ENCODE measurements at places on chromosomes 4 and X.
A peak's percentile ranks its signal among the peaks of the same experiment; 100 is the strongest.

DNA sequence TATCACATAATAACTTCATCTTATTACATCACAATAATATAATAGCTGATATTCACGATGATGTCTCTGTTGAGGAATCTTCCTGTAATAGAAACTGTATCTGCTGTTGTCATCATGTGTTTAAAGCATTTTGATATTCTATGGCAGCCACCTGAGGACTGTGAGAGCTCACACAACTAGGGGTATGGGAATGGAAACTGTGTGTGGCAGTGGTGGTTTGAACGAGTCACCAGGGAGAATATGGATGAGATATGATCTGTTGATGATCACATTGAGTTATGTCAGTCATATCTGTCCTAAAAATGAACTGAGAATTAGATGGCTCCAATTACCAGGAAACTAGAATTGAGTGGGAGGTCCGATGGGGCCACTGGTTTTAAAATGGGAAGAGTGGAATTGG lies 169.6 kb downstream of the MID1IP1 start:
- no peak for DNase-seq

DNA sequence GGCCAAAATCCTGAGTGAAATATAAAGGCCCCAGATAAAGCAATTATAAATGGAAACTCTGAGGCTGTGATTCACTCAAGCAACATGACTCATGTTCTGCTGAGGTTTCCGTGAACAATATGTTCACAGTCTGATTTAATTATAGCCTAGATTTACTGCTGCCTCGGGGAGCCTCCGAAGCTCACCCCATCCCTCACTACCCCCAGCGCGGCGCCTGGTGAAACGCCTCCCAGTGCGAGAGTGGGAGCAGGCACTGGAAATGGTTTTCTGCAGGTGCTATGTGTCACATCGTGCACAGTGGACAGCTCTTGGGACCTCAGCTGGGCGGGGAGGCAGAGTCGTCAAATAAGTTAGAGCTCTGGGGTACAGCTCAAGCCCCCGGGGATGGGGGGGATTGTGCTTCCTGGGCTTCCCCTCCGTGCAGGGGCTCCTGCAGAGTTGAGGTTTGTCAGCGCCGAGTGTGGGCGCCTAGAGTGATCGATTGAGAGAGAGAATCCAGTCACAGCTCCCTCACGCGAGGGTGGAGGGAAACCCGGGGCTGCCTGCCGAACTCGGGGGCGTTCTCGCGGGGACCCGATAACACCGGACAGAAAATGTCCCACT lies 110.6 kb downstream of the PHKA2 start:
- DNase-seq, result no peak

GRCh38 chr4:172815499-172816164 lies 353.0 kb upstream of the GALNT7 start:
- DNase-seq, result no peak

DNA sequence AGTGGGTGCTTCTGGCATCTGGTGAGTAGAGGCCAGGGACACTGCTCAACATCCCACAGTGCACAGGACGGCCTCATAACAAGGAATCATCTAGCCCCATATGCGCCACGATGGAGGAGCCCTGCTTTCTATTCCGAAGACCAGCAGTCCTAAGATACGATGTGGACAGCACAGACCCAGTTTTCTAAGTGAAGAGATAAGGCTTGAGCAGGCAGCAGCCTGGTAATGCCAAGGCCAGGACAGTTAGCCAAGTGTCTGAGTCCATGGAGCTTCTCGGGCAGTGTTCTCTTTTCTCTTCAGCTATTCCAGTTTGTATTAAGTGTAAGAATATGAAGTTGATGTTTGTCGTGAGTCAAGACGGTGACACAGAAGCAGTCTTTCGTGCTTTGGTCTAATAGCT lies 112.7 kb downstream of the TBL1X start:
- DNase-seq, result no peak

DNA sequence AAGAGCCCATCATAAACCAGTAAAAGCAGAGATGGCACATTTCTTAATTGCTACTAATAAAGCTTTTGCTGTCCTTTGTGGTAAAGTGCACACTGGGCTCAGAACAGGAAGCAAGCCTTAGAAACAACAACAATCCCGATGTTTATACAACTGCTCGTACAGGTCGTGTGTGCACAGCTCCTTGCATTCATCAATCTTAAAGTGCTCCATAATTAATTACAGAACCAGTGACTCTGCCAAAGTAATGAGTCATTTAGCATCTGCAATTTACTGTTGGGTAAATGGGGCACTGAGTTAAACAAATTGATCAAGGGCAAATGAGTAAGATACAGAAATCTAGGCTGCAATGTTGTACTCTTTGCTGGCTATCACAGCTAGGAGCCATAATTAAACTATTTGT lies 61.3 kb upstream of the TXK start:
- no peak for DNase-seq

DNA sequence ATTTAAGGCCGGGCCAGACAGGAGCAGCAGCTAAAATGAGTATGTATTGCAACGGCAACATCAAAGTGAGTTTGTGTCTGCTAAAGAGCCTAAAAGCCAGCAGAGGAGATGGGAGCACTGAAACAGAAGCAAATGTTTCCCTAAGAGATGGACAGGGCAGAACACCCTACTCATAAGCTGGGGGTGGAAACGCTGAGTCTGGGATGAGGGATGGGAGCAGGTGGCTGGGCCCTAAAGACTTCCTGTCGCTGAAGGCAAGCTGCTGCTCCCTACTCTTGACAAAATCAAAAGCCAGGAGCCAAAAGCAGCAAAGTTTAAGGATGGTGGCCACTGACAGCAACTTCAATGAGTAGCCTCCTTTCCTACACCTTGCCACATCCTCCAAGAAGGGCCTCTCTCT lies 40.6 kb upstream of the NAP1L5 start:
- no peak for DNase-seq

DNA sequence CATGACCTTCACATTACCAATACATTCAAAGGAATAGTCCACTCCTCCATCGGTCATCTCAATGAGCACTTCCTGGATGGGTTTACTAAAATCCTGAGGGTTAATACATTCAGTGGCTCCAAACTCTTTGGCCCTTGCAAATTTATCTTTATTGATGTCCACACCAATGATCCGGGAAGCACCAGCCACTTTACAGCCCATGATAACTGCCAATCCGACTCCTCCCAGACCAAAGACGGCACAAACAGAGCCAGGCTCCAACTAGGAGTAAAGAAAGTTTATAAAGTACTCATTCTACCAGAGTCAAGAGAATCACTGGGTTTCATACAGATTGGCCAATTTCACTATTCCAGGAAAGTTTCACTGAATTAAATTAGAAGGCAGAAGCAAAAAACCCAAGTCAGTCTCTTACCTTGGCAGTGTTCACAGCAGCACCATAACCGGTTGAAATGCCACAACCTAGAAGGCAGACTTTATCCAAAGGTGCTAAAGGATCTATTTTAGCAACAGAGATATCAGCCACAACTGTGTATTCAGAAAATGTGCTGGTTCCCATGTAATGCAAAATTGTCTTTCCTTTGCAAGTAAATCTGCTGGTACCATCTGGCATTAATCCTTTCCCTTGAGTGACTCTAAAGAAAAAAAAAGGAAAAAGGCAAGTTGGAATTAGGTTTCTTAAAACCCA lies 12.2 kb downstream of the ADH5 start:
- DNase-seq, result no peak

- no peak for DNase-seq
Measured at GRCh38 chr4:146004730-146005129, 66.1 kb upstream of the ZNF827 start.

DNA sequence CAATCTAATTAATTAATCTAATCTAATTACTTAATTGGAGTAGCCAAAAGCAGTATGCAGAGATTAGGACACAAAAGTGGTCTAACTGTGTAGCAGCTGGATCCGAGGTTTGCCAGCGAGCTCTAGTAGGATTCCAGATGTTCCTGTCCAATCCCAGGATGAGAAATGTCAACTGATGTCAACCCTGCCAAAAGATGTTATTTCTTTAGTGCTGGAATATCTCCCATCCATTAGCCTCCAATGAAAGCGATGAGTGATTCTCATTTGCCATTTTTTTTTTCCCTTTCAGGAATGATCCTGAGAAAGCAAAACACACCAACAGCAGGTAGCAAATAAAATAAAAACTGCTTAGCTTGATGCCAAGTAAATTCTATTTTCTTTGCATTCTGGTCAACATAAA lies 372.9 kb downstream of the STIM2 start:
- no peak for DNase-seq

- DNase-seq, result peak; percentile 92
Measured at GRCh38 chr4:148441986-148442831, at the start of gene NR3C2. Gene NR3C2, minus strand, starts transcription at chr4:148442414.

GRCh38 chr4:153790962-153791551 lies 2.2 kb upstream of the SFRP2 start:
- DNase-seq, result no peak

- DNase-seq, result no peak
Measured at GRCh38 chrX:7586126-7586525, 256.8 kb upstream of the VCX start.

DNA sequence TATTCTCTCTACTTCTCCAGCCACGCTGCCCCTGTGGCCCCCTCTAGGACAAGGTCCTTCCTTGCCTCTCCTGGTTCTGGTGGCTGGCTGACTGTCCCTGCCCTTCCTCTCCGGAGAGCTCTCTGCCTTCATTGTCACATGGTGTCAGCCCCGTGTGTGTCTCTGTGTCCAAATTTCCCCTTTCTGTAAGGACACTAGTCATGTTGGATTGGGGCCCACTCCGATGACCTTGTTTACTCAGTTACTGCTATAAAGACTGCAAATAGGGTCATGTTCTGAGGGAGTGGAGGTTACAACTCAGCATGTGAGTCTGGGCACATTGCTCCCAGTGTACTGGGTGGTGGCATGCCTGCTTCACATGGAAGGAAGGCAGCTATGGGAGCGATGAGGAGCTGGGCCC lies 129.5 kb upstream of the PSAPL1 start:
- DNase-seq, result no peak

DNA sequence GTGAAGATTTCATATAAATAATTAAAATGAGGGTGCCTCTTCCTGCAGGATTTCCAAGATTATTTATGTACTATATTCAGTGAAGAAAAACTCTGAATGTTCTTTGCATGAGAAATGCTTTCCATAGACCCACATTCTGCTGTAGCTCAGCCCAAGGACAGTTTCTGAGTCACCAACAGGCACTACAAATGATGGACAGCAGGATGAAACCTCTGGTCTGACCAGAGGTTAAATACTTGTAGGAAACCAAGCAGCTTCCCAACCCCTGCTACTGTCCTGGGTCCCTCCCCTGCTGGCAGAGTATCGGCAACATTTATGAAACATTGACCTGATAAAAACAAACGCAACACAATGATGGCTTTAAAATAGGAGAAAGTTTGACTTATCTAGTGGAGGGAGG lies 73.1 kb downstream of the CXXC4 start:
- no peak for DNase-seq

- DNase-seq, result no peak
Measured at GRCh38 chrX:38181357-38181756, 39.3 kb downstream of the SRPX start.

- peak; percentile 9 for DNase-seq
Measured at GRCh38 chrX:19593690-19594089, 78.4 kb upstream of the MAP3K15 start.

DNA sequence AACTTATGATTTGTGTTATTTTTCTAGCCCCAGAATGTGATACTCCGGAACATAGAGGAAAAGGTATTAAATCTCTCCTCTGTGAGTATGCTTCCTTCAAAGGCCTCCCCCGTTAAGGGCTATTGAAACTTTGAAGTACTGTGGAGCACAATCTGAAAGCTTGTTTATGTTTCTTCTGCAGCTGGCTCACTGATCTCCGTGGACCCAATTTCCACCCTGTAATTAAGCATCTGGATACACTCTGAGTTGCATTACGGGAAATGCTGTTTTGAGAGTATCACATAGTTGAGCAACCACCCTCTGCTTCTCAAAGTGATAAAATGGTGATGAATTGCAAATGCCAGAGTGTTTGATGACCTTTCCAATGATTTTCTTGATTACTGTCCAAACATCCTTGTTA lies 296.8 kb upstream of the PABPC5 start:
- DNase-seq, result no peak

DNA sequence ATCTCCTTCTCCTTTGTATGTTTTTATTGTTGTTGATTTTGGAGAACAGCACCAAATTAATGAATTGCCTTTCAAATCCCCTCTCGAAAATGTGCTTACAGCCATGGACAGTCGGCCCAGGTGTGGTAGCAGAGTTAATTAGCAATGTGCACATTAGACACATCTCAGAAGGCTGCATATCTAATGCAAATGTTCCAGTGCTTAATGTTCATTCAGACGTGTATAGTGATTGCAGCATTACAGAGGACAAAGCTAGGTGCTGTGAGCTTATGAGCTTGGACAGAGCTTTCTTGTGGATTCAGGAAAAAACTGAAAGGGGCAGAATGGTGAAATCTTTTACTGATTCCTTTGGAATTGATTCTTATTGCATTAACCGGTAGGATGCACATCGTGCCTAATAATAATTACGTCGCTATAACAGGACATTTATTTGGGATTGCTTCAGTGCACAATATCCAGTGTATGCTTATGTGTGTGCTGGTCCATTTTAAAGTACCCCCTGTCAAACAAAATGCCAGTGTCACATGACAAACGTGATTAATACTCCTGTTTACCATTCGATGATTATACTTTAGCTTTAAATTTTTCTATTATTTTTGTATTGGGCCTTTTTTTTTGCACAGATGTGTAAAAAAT lies 552.9 kb upstream of the EPHA5 start:
- DNase-seq, result no peak

- no peak for DNase-seq
Measured at GRCh38 chr4:2925931-2926860, 37.0 kb downstream of the NOP14 start.

GRCh38 chr4:13584481-13584880 lies 40.2 kb upstream of the NKX3-2 start:
- no peak for DNase-seq

DNA sequence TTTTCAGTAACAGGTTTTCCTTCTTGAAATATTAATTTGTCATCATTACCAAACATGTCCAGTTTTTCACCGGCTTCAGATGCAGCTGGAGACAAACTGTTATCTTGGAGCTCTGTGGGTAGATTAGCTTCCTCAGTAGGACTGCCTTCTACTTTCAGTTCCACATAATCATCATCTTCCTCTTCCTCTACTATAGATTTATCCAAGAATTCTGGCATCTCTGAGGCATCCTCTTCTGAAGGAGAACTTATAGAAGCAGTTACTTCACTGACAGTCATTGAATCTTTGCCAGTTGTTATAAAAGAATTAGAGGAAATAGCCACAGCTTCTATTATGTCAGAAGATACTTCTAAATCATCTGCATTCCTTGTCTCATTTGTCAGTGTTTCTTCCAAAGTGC lies 162.9 kb downstream of the LRBA start:
- DNase-seq, result no peak

- DNase-seq, result no peak
Measured at GRCh38 chr4:64889906-64890610, 480.8 kb upstream of the TECRL start.

GRCh38 chr4:113043591-113043990 lies 5.9 kb upstream of the ANK2 start:
- no peak for DNase-seq

- DNase-seq, result no peak
Measured at GRCh38 chrX:23815376-23815775, 32.4 kb downstream of the SAT1 start.

DNA sequence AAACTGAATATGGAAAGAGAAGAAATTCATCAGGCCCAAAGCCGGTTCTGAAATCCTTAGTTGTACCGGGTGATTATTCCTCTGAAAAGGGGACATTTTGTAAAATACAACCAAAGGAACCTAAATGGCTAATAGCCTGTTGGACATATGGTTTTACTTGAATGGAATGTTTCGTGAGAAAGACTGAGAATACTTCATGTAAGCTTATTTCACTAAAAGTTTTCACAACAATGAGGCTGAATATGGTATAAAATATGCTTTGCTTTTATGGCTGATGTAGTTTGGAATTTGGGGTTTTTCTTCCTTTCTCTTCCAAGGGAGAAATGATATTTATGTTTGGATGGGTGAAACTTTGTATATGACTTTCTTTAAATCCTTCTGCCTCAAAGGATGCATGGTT lies 2.7 kb downstream of the GRIA3 start:
- DNase-seq, result no peak
